SJCRH30 (cell line): ENCODE measurements at places on chromosomes 16 and 17.

GRCh38 chr16:15459791-15460190 is 25.4 kb downstream of the BMERB1 start:
- DNase-seq = no peak

- DNase-seq = peak; percentile 63
These were observed 97.7 kb downstream of the ZNF18 start for GRCh38 chr17:11899537-11899942.

DNA sequence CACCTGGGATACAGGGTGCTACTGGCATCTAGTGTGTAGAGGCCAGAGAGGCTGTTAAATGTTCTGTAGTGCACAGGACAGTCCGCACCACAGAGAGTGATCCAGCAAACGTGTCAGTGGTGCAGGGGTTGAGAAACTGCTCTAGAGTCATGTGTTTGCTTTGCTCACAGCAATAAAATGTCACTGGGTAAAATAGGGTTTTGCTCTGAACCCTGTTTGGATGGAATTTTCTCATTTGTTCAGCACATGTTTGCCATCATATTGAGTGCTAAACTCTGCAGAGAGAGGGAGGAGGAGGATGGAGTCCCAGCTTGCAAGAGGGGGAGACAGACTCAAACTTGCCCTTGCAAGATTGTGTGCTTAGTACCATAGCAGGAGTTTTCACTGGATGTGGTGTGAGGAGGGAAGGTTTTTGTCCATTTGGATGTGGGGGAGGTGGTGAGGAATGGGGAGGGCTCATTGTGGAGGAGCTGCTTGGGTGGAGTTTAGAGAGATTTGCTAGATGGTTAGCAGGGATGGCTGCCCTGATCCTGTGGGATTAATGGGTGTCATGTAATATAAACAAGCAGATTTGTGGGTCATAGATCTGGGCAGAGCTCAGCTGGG is 11.8 kb downstream of the PLCG2 start:
- DNase-seq = no peak

DNA sequence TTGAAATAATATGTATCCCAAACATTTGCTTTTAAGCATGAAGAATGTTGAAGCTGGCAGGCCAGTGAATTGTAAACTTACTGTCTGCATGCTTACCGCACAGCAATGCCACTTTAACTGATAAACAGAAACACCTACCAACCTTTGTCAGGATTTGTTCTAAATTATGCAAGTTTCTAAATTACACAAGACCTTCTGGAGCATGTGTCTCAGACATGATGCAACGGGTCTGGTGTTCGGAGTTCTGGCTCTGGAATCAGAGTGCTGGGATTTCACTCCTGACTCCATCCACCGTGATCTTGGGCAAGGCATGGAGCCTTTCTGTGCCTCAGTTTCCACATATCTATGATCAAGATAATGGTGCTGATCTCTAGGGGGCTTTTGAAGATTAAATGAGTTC is 111.2 kb downstream of the CCT6B start:
- DNase-seq = no peak

DNA sequence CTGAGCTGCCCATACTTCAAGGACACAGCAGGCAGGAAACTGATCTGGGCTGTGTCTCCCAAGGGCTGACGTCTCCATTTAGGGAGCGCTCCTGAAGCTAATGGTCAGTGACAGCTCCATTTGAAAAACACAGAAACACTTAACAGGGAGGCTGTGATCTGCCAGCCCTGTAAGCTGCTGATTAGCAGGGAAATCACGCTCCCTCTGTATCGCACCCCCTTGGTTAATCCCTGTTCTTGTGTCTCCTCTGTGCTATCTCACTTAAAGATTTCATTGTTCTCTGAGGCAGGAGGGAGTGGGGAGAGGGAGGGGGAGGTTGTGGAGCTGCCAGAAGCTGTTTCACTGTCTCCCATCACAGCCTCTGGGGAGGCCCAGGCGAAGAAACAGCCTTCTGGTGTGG is 47.4 kb upstream of the CACNG3 start:
- DNase-seq = no peak
